A549 treated with dexamethasone at 1 μM for 4 hours (cell line): ENCODE measurements at places on chromosomes 2 and 18. TPM values are rescaled to one million over a fixed set of nuclear protein-coding genes. Genes with fewer than 3 reads are reported as not detected.

The UPP2 gene
- total RNA-seq = not detected in 5 replicates

The TTN gene
- total RNA-seq = under 0.01 to 0.04 TPM (median 0.01 TPM) in 5 replicates

The VWC2L gene
- not detected in 5 replicates for total RNA-seq

The TMEFF2 gene
- 0.20 to 0.50 TPM (median 0.34 TPM) in 5 replicates for total RNA-seq

The BCL2 gene
- 0.51 to 0.68 TPM (median 0.64 TPM) in 5 replicates for total RNA-seq

The NR4A2 gene
- total RNA-seq = 1.6 to 2.9 TPM (median 2.1 TPM) in 5 replicates

The NEB gene
- 0.18 to 0.49 TPM (median 0.35 TPM) in 5 replicates for total RNA-seq

The MATN3 gene
- total RNA-seq = 11.0 to 18.8 TPM (median 15.4 TPM) in 5 replicates

The TUBB8B gene
- total RNA-seq = 0.12 TPM in 1 of 5 replicates, not detected in the others
